Muscle of leg (tissue), 16 donors: ENCODE measurements at places on chromosomes 6 and 20. TPM values are rescaled to one million over a fixed set of nuclear protein-coding genes. Genes with fewer than 3 reads are reported as not detected.
A peak's percentile ranks its signal among the peaks of the same experiment; 100 is the strongest.

DNA sequence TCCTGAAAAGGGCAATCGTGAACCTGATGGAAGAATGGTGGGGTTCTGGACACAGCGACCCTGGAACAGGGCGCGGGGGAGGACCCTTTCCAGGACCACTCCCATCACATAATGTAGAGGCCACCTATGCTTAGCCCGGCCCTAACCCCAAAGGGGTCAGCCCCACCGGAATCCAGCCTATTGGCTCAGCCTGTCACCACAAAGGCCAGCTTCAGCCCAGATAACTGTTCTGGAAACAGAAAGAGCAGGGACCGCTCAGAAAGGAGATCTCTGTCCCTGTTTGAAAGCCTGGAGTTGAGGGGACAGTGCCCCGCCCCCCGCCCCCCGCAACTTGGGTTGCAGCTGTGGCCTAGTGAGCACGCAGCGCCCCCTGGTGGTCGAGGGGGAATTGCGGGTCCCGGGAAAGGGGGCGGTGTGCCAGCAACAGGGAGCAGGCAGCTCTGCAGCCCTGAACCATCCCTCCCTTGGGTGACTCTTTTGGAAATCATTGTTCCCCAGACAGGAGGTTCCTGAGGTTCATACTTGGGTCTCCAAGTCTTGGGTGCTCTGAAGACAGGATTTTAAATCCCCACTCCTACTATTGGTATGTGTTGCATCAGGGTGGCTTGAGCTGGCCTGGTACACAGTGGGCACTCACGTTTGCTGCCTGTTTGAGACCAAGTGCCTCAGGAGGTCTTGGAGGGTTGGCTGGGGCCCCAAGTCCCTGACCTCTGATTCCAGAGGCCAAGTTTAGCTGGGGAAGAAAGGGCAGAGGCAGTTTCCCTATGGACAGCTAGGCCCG, 1.5 kb downstream of the SIGLEC1 start:
- DNase-seq: peak; percentile 79

MYLK2 gene
- 39.5 TPM for total RNA-seq

DNA sequence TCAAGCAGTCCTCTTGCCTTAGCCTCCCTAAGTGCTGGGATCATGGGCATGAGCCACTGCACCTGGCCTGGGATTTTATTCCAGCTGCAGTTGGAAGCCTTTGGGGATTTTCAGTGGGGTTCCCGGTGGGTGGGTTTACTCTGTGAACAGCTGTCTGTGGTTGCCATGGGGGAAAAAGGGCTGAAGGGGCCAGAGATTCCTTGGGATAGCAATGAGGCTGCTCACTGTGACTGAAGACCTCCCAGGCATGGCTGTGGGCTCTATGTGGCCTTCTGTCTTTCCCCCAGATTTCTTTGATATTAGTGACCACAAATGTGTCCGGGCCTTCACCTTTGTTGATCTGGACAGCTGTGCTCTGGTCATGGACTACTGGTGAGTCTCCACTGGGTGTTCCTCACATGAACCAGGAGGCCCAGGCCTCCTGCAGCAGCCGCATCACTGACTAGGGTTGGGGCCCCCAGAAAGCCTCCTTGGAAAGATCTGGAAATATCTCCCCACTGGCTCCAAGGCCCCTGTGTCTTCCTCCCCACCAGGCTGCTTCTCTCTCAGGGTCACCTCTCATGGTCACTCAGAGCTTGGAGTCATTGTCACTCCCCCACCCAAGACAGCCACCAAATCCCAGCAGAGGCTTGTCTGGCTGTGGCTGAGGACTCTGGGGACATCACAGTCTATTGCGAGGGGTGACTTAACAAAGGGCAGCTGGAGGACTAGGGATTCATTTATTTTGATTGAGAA, 33.4 kb downstream of the EFCAB8 start:
- DNase-seq: no peak

PTK6 gene
- not detected for total RNA-seq

DNA sequence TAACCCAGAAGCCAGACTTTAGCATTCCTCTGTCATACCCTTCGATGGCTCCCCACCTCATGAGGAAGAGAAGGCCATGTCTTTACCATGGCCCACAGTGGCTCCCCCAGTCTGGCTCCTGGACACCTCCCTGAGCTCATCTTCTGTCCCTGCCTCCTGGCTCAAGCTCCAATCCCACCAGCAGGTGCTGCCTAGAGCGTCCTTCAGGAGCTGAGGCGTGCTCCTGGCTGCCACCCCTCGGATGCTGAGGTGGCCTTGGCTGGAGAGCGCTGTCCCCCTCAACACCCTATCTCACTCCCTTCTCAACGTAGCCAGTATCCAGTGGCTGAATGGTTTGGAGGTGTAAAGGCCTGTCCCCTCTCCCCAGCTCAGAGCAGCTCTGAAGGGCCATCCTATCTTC, 47.4 kb upstream of the RANBP9 start:
- DNase-seq: no peak

DNA sequence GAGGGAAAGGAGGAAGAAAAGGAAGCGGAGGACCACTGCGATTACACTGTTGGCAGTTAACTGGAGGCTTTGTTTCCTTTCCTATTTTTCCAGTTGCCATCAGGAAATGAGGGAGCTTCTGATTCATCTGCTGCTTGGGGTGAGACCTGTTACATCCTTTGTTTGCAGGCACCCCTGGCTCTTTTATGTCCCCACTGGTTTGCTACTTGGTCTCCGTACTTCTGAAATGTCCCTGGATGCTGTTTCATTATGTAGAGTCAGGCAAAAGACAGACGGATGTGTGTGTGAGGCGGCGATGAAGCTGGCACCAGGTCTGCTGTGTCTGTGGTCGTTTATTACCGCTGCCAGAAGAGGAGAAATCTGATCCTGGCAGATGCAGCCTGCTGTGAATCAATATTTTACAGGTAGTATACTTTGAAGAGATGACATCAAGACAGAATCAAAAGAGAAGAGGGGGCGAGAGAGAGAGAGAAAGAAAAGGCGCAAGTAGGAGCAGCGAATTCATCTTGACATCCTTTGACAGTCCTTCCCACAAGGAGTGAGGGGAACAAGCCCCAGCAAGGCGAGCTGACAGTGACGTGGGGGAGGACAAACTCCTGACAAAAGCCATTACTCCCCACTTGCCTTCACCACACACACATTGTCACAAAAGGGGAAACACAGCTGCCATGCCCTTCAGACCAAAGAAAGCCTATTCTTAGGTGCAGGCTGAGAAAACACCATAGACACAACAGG, 145.9 kb upstream of the FBXL4 start:
- DNase-seq: no peak

COL10A1 gene
- 1.9 TPM for total RNA-seq

- DNase-seq: no peak
Observed at GRCh38 chr20:54041336-54041735, 29.1 kb downstream of the BCAS1 start.

L3MBTL3 gene
- 5.5 TPM for total RNA-seq

GPSM3 gene
- 4.3 TPM for total RNA-seq
